Caco-2 (cell line): ENCODE measurements at places on chromosomes 4 and X. TPM values are rescaled to one million over a fixed set of nuclear protein-coding genes. Genes with fewer than 3 reads are reported as not detected.

DNA sequence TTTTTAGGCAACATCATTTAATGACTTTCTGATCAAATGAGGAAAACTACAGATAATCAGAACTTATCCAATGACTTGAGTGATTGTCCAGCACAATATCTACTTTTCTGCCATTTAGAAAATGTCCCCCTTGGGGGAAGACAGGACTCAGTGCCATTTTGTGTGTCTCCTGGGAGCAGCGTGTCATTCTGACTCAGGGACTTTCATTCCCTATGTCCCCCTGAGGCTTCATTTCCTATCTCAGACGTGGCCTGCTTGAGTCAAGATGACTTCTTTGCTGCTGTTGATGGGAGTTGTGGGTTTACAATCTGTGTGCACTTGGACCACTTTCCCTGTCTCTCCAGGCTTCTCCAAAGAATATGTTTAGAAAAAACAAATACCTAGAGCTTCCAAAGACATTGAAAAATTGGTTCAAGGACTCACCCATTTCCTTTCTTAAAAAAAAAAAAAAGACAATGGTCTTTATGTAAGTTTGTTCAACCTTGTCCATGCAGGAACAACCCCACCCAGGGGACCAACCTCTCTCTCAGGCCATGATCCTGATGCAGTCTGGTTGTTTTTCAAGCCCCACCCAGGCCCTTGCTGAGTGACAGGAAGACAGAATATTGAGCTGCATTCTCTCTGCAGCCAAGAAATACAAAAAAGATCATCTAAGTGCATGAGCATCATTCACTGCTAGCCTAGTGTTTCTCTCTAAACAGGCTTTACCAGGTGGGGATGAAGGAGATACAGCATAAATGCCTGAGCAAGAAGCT, 34.3 kb upstream of the TMEM154 start:
- H3K36me3 ChIP-seq = no peaks in the 10 kb centered on the region
- H3K27ac ChIP-seq = no peak overlapping the region
- H3K4me3 ChIP-seq = no peak overlapping the region
- H3K27me3 ChIP-seq = no peaks in the 10 kb centered on the region
- DNase-seq = no peak
- H3K4me1 ChIP-seq = peaks cover 8% of the 10 kb centered on the region

GRCh38 chrX:46407036-46407752, 138.0 kb downstream of the ZNF674 start:
- no peaks in the 10 kb centered on the region for H3K36me3 ChIP-seq
- no peak overlapping the region for H3K4me3 ChIP-seq
- H3K27me3 ChIP-seq = no peaks in the 10 kb centered on the region
- DNase-seq = no peak
- peaks cover 4% of the 10 kb centered on the region; the same call in 1 of the 2 replicates for H3K4me1 ChIP-seq

ARAP2 gene
- 3.9 TPM in 2 replicates for total RNA-seq

NLRP2B gene
- not detected in 2 replicates for total RNA-seq
